ENCODE measurements at places on chromosomes 16 and 17.

GRCh38 chr17:78488156-78488555 lies 89.0 kb downstream of the DNAH17 start:
- H3K27me3 ChIP-seq: no peaks in the 10 kb centered on the region
- no peak for DNase-seq
- H3K36me3 ChIP-seq: no peaks in the 10 kb centered on the region
- H3K4me3 ChIP-seq: no peak overlapping the region
- no peak overlapping the region for H3K27ac ChIP-seq

GRCh38 chr17:50783905-50784304 lies 16.6 kb upstream of the ANKRD40CL start:
- no peaks in the 10 kb centered on the region for H3K36me3 ChIP-seq
- no peak overlapping the region for H3K4me3 ChIP-seq
- H3K27ac ChIP-seq: no peak overlapping the region

- H3K4me3 ChIP-seq: no peak overlapping the region
- no peaks in the 10 kb centered on the region for H3K27me3 ChIP-seq
- H3K27ac ChIP-seq: no peak overlapping the region
- H3K36me3 ChIP-seq: no peaks in the 10 kb centered on the region
- DNase-seq: peak; percentile 88
Observed at GRCh38 chr16:67667817-67668494, 1.3 kb downstream of the C16orf86 start.

- no peaks in the 10 kb centered on the region for H3K36me3 ChIP-seq
- no peak overlapping the region for H3K4me3 ChIP-seq
- DNase-seq: no peak
- no peaks in the 10 kb centered on the region for H3K4me1 ChIP-seq
- H3K27me3 ChIP-seq: no peaks in the 10 kb centered on the region
- no peak overlapping the region for H3K27ac ChIP-seq
Observed at GRCh38 chr16:5506021-5506420, 408.4 kb upstream of the EEF2KMT start.

GRCh38 chr17:63450551-63450950 lies 4.4 kb upstream of the CYB561 start:
- H3K4me1 ChIP-seq: peaks cover 10% of the 10 kb centered on the region
- H3K36me3 ChIP-seq: no peaks in the 10 kb centered on the region
- no peaks in the 10 kb centered on the region for H3K27me3 ChIP-seq
- no peak overlapping the region for H3K27ac ChIP-seq
- H3K4me3 ChIP-seq: no peak overlapping the region

GRCh38 chr16:60763869-60764268 lies 1272.4 kb downstream of the CDH8 start:
- H3K4me3 ChIP-seq: no peak overlapping the region
- no peaks in the 10 kb centered on the region for H3K27me3 ChIP-seq
- no peaks in the 10 kb centered on the region for H3K4me1 ChIP-seq
- no peaks in the 10 kb centered on the region for H3K36me3 ChIP-seq
- no peak for DNase-seq

DNA sequence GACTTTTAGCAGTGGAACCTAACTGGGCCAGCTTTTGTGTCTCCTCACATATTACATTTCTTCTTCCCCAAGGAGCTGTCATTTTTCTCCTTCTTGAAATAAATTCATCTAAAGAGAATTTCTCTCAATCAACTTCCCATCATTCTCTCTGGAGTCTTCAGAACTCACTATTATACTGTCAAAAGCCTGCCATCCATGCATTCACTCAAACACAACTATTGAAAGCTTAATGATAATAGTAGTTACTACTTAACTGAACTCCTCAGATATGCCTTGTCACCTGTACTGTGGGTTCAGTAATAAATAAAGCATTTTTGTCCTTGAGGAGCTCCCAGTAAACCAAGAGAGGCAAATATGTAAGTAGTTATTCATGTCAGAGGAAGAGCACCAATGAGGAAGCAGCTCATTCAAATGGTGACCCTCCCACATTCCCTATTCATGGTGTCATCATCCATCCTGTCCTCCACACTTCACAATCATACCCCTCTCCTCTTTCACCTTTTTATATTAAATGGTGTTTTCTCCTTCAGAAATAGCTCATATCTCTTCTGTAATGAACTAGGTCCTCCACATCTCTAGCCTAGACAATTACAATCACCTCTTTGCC lies 162.6 kb downstream of the CA10 start:
- H3K27me3 ChIP-seq: no peaks in the 10 kb centered on the region
- peaks cover 4% of the 10 kb centered on the region for H3K4me1 ChIP-seq
- H3K27ac ChIP-seq: no peak overlapping the region
- H3K4me3 ChIP-seq: no peak overlapping the region
- DNase-seq: no peak
- no peaks in the 10 kb centered on the region for H3K36me3 ChIP-seq

GRCh38 chr16:76199681-76200220 lies 77.5 kb upstream of the CNTNAP4 start:
- no peaks in the 10 kb centered on the region for H3K36me3 ChIP-seq
- no peak overlapping the region for H3K27ac ChIP-seq
- peaks cover 7% of the 10 kb centered on the region for H3K4me1 ChIP-seq
- DNase-seq: no peak
- H3K4me3 ChIP-seq: no peak overlapping the region

DNA sequence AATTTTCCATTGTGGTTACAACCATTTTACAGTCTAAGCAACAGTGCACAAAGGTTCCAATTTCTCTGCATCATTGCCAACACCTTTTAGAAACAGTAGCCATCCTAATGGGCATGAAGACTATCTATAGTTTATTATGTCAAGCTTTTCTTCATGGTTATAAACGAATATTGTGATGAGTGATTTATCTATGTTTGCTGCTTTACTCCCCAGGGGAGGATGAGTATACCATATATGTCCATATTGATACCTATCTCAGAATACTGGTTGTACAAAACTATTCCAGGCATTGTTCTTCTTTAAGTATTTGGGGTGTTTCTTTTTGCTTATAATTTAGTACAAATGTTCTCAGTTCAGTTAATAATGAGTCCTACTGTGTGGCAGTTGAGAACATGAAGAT lies 98.3 kb downstream of the PRKCA start:
- no peaks in the 10 kb centered on the region for H3K27me3 ChIP-seq
- no peaks in the 10 kb centered on the region for H3K36me3 ChIP-seq
- no peak for DNase-seq
- no peaks in the 10 kb centered on the region for H3K4me1 ChIP-seq
- H3K4me3 ChIP-seq: no peak overlapping the region

GRCh38 chr16:23435500-23435899 lies 17.5 kb downstream of the COG7 start:
- H3K27me3 ChIP-seq: no peaks in the 10 kb centered on the region
- H3K4me3 ChIP-seq: no peak overlapping the region
- H3K4me1 ChIP-seq: no peaks in the 10 kb centered on the region

DNA sequence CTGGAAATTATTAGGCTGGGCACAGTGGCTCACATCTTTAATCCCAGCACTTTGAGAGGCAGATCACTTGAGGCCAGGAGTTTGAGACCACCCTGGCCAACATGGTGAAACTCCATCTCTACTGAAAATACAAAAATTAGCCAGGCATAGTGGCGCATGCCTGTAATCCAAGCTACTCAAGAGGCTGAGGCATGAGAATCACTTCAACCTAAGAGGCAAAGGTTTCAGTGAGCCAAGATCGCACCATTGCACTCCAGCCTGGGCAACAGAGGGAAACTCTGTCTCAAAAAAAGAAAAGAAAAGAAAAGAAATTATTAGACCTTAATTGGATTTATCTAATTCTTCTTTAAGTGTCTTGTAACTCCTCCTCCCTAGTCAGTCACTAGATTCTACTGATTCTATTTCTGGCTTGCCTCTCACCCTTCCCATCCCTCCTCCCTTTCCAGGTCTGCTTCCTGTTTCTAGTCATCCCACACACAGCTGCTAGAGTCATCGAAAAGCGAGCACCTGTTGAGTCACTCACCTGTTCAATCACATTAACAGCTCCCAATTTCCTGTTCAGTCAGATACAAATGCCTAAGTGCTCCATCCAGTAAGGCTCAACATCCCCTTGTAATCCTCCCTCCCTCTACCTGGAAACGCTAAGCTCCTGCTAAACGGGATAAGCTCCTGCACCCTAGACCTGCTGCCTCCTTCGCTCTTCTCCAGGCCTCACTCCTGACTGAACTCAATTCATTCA lies 34.6 kb downstream of the ERN1 start:
- H3K4me1 ChIP-seq: no peaks in the 10 kb centered on the region
- H3K36me3 ChIP-seq: peaks cover 1% of the 10 kb centered on the region
- no peak overlapping the region for H3K27ac ChIP-seq
- no peak overlapping the region for H3K4me3 ChIP-seq
- no peaks in the 10 kb centered on the region for H3K27me3 ChIP-seq

DNA sequence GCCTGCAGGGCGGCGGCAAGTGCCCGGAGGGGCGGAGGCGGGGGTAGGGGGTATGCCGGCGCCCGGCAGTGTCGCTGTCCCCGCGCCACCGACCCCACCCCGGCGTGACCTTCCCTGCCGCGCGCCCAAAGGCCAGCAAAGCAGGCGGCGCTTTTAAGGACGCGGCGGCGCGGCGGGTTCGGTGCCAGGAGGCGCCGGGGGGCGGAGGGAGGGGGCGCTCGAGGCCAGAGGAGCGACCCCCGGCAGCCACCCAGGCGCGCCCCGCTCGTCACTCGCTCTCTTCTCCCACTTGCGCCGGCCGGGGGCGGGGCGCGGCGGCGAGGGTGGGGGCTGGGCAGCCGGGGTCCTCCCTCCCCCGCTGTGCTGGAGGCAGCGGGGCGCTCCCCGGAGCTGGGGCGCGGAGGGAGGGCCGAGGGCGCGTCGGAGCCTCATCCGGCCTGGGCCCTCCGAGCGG lies 8.6 kb upstream of the BAHCC1 start:
- no peaks in the 10 kb centered on the region for H3K27me3 ChIP-seq
- H3K27ac ChIP-seq: peak overlapping the region; percentile 86
- peaks cover 2% of the 10 kb centered on the region for H3K36me3 ChIP-seq
- no peak for DNase-seq

DNA sequence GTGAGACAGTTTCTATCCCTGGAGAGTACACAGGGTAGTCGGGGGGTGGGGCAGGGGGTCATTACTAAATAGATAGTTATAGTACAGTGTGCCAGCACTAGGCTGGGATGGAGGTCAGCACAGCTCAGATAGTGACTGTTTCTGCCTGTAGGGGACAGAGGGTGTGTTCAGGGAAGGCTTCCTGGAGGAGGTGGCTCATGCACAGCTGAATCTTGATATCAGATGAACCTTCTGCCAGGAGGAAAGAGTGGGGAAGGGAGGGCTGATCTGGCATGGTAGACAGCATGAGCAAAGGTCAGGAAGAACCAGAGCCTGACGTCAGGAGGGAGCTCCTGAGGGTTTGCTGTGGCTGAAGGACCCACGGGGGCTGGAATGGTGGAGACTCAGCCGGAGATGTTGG lies 56.6 kb downstream of the OR1D5 start:
- H3K36me3 ChIP-seq: no peaks in the 10 kb centered on the region
- DNase-seq: no peak

DNA sequence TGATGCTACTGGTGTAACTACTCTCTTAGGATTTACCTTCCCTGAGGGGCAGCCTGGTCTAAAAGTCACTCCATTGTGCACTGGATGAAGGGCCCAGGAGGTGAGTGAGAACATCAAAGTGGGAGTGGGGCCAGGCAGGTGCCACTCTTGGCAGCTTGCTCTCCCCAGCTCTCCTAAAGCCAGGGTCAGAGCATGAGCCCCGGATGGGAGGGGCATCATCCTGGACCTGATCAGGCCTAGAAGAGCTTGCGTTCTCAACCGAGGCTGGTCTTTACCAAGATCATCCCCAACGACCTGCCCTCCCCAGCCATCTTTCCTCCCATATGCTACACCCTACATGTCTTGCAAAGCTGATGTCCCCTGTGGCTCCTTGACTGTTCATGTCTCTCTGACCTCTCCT lies 87.1 kb downstream of the AIPL1 start:
- no peak overlapping the region for H3K27ac ChIP-seq
- no peaks in the 10 kb centered on the region for H3K27me3 ChIP-seq
- no peak overlapping the region for H3K4me3 ChIP-seq
- no peaks in the 10 kb centered on the region for H3K36me3 ChIP-seq
- DNase-seq: no peak

- no peaks in the 10 kb centered on the region for H3K27me3 ChIP-seq
- no peaks in the 10 kb centered on the region for H3K36me3 ChIP-seq
- H3K4me3 ChIP-seq: no peak overlapping the region
- no peaks in the 10 kb centered on the region for H3K4me1 ChIP-seq
- H3K27ac ChIP-seq: no peak overlapping the region
Observed at GRCh38 chr16:11181899-11182279, 74.1 kb downstream of the SOCS1 start.

GRCh38 chr16:9907752-9908151 lies 274.5 kb downstream of the GRIN2A start:
- no peak overlapping the region for H3K4me3 ChIP-seq
- no peaks in the 10 kb centered on the region for H3K4me1 ChIP-seq
- DNase-seq: no peak

DNA sequence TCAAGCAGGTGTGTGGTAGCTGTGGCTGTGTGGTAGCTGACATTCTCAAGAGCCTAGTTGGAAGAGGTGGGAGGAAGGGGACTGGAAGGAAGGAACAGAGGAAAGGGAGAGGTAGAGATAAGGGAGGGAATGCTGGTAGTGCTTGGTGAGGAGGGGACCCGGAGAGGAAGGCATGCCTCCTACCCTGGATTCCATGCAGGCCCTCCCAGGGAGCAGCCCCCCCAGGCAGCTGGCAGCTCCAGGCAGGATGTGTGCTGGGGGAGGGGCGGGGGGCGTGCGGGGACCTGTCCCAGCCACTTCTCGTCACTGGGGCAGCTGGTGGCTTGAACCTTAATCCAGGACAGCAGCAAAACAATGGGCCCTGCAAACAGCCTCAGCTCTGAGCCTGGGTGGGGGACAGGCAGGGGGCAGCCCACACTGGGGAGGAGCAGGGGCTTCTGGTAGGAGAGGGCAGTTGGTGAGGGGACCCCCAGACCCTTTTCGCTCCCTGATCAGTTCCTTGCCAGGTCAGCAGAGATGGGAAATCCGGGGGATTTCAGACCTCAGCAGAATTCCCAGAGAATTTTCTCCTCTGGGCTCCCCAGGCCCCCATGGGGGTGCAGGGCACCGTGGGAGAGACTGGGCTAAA lies 27.1 kb downstream of the ARHGAP23 start:
- H3K27me3 ChIP-seq: no peaks in the 10 kb centered on the region
- H3K4me3 ChIP-seq: no peak overlapping the region
- H3K4me1 ChIP-seq: peaks cover 47% of the 10 kb centered on the region
- DNase-seq: peak; percentile 71
- H3K27ac ChIP-seq: peak overlapping the region; percentile 75
- no peaks in the 10 kb centered on the region for H3K36me3 ChIP-seq

All from Caco-2 (cell line).